ENCODE measurements at places on chromosomes 11 and 22.

DNA sequence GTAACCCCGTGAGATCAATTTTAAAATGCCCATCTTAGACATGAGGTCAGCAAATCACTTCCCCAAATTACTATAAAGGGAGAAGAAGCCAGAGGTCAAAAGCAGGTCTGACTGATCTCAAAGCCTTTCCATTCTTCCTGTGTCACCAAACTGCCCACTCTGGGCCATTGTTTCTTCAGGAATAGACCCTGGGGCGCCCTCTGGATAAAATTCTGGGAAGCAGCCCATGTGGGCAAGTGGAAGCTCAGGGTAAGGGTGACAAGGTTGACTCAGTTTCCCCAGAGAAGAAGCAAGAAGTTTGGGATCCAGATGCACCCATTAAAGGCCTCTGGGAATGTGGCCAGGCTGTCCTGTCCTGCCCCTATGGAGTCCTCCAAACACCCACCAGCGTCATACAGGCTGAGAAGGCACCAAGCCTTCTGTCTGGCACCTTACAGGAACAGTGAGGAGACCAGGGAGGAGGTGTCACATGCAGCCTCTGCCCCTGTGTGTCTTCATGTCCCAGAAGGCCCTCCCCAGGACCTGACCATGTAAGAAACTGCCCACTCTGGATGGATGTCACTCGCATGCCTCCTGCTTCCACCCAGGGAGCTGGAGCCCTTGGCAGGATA, 50.1 kb downstream of the CHST1 start:
- DNase-seq = no peak

DNA sequence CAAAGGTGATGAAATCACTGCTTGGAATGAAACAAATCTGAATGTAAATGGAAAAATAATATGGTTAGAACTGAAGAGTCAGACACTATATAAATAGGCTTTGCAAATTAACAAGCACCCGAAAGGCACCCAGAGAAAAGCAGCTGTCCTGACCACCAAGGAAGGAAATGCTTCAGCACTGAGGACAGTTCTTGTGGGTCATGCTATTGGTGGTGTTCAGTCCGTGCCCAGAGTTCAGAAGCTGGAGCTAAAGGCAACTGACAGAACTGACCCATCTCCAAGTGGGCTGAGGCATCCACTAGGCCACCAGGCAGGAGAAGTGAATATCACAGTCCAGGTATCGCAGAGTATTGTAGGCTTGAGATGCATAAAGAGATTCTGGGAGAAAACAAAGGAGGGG, 208.9 kb downstream of the OPCML start:
- no peak for DNase-seq

DNA sequence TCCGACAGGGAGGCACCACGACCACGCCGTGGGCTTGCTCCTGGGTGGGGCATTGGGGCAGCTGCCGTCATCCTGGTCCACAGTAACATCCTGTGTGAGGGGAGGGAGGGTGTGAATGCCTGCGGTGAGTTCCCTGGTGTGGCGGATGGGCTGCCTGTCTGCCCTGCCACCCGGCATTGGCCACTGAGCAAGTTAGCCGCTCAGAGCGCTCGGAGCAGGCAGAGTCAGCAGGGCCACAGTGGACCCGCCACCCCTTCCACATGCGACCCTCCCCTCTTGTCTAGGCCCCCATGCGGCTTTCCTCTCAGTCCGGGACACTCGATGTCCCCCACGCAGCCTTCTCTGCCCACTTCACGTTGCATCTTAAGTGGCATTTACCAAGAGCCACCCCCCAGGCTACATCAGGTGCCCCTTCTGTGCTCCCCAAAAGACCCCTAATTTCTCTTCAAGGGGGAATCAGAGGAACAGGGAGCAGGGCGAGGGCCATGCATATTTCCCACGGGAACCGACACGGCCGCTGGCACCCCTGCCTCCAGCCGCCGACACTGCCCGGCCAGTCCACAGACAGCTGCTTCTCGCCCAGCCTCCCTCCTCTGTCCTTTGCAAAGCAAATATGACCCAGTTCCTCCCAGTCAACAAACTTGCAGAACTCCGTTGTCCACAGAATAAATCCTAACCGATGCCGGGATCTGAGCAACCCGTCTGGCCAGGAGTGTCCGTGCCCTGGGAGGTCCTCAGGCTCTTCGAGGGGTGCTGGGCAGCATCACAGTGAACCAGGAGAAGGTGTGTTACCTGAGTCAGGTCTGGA, 1482.1 kb downstream of the TBC1D22A start:
- DNase-seq = no peak

DNA sequence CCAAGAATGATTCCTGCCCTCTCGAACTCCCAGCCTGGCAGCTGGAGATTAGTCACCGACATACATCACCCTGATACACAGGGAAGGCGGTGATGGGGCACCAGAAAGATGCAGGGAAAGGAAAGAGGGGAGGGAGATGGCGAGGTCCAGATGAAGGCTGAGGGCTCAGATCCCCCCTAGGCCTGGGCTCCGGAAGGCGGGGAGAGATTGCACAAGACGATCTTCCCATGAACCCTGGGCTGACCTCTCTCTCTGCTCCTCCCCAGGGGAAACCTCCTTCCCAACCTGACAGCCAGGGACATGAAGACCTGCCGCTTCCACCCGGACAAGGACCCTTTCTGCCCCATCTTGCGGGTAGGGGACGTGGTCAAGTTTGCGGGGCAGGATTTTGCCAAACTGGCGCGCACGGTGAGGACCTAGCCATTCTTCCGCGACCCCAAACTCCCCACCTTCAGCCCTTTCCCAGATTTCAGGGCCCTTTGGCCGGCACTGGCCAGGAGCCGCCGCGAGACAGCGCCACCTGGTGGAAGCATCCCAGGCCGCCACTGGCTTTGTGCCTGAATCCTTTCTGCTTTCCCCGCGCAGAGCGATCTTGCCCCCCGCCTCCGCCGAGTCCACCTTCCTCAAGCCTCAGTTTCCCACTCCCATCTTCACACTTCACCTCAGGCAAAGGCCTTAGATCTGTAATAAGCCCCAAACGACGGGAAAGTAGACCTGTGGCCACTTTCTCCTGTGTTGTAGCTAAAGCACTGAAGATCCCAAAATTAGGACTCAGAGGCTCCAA, 11.5 kb downstream of the P2RX3 start:
- no peak for DNase-seq

- DNase-seq = peak; percentile 36
These were observed 24.7 kb upstream of the BAIAP2L2 start for GRCh38 chr22:38135133-38135706.

GRCh38 chr11:57228600-57228999, 8.4 kb downstream of the APLNR start:
- no peak for DNase-seq

DNA sequence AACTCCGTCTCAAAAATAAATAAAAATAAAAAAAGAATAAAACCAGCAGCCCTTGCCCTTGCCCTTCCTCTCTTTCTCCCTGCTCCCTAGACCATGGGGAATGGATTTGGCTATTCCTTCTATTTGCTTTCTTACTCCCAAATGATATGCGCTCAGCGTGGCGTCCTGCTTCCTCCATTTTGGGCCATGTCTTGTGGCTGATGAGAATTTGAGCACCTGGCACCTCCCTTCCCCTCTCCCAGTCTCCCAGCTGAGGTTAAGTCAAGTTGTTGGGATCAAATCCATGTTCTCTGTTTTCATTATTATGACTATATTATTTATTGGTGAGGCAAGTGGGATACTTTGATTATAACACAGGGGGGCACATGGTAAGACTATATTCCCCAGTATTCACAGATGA, 10.8 kb upstream of the CTTN start:
- DNase-seq = no peak

DNA sequence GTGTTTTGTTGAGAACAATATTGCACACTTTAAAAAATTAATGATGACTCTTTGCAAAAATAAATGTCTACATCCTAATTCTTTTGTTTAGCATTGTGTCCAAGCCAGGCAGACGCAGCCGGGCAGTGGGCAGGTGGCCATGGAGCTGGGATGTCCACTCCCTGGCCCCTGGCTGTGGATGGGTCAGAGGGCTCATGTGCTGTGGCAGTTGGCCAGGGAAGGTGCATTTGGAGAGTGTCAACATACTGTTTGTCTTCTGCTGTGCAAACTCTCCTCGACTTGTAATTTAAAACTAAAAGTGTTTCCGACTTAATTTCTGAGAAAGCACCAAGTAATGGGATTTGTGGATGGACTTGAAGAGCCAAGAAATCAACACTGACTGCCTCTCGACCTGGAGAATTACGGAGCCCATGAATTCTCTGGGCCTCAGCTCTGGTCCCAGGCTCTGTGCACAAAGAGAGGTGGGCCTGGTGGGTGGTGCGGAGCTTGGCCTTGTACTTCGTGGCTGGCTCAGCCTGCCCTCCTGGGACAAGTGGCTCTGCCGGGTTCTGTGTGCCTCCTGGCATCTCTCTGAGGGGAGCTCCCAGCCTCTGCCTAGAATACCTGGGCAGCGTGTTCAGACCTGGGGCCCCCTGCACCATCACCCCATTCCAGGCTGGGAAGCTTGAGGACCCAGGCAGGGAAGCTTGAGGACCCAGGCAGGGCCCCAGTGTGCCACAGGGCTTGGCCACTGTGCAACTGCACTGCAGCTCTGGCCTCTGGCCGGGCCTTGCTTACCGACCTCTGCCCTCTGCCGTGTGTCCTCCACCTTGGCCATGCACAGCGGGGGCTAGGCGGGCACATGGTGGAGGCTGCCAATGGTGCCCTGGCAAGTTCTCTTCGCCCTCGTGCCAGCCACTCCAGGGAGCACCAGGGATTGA, 46.4 kb downstream of the RTN4R start:
- DNase-seq = no peak

DNA sequence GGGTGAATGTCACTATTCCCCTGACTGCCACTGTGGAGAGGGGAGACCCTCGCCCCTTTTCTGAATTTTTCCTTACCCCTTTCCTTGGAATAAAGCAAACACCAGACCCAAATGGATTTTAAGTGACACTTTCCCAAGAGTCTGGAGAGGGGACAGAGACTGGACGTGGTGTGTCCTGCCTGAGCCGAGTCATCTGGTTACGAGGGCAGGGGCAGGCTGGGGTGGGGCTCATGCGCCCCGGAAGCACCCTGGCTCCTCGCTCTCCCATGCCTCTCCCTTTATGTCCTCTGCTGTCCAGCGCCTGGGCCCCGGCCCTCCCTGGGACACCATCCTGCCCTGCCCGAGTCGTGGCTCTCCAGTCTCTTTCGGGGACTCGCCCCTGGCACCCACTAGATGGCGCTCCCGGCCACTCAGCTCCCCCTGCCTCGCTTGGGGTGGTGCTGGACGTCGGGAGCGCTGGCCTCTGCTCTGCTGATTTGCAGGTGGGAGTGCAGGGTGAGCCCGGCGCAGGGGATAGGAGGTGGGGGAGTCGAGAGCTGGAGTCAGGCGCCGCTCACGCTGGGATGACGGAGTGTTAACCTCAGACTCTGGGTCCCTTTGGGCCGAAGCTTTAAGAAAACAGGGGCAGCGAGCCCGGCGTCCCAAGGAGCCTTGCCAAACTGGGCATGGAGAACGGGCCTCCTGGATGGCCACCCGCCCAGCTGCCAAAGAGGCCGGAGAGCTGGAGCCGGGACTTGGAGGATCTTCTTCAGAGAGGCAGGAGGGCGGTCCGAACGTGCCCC, 89.8 kb downstream of the RPS6KA4 start:
- no peak for DNase-seq

GRCh38 chr11:2677127-2677526, 22.7 kb downstream of the KCNQ1OT1 start:
- no peak for DNase-seq

DNA sequence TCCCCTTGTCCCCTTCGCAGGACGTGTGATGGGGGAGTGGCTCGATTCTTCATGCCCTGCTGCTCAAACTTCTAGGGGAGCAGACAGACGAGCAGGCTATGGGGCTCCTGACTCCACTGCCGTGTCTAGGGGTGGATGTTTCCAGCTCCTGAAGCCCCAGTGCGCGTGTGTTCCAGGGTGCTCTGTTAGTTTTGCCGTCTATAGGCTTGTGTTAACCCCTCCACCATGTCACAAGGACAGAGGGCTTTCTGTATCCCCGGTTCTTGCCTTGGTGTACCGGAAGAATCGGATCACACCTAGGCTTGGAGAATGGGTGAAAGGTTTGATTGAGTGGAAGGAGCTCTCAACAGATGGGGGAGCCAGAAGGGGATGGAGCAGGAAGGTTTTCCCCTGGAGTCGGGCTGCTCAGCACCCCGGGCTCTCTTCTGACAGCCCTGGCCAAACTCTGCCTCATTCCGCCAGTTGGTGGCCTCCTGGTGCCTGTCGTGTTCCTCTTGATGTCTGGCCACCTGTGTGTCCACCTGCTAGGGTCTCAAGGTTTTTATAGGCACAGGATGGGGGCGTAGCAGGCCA, 810.7 kb downstream of the BRD1 start:
- DNase-seq = no peak

- DNase-seq = no peak
These were observed 54.1 kb downstream of the PPFIA1 start for GRCh38 chr11:70324376-70325115.

GRCh38 chr11:3836903-3837302, 3.9 kb downstream of the RHOG start:
- DNase-seq = no peak

DNA sequence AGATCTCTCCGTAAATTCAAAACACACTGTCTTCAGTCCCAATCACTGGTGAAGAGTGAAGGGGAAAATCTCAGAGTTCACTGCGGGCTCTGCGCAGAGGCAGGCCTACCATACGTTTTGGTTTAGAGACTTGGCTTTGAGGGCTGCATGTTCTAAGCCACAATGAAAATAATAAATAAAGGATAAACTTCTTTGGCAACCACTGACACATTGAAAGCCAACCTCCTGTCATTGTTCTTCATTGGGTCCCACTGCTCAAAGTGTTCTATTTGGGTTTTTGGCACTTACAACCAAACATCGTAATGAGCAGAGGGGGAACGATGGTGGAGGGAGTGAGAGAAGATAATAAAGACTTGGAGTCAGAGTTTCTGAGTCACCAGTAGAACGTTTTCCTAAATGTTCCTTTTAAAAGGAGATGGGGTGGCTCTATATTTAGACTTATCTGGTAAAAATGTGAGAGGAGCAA, 472.9 kb downstream of the SOX6 start:
- no peak for DNase-seq

GRCh38 chr11:125108469-125108868, 3.0 kb downstream of the TMEM218 start:
- DNase-seq = no peak

DNA sequence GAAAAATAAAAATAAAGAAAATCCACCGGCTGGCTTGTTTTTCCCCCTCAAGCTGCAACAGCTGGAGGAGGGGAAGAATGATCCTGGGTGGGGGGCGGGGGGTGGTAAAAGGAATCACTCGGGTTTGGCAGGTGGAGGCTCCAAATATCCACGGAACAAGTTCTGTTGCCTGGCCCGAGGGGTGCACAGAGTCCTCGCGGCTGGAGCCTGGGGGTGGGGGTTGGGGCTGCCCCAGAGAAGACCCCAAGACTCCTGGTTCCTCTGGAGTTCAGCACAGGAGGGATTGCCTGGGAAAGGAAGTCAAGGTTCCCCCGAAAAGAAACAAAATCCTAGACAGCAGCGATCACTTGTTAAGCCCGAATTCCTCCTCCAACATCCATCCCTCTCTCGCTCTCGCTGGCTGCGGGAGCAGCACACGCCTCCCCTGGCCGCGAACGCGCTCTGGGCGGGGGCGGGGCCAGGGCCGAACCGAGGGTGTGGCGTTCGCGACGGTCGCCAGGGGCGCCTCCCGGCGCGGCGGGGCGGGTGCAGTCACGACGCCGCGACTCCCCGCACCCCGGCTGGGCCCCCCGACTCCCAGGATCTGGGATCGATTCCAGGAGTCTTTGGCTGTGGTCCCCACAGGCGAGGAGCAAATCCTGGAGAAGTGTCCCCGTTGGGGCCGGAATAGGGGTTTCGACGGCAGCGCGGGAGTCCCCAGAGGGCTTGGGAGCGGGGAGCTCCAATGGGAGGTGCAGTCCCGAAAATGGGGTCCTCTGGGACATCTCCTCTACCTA, at the start of gene KCNA4:
Gene KCNA4 (minus strand): TSS at position 443 of the 776 bp plus-strand sequence. CDS start 4,352 bp downstream, outside the sequence.
- DNase-seq = no peak

All from retinal pigment epithelial cell (primary cell).